Activated CD4-positive, alpha-beta memory T cell treated with anti-CD3 and anti-CD28 coated beads for 36 hours (primary cell): ENCODE measurements at places on chromosomes 7 and 10. TPM values are rescaled to one million over a fixed set of nuclear protein-coding genes. Genes with fewer than 3 reads are reported as not detected.
A peak's percentile ranks its signal among the peaks of the same experiment; 100 is the strongest.

Gene ORAI2
- 31.5 TPM for total RNA-seq

GRCh38 chr10:79468841-79469585, 23.6 kb upstream of the ZCCHC24 start:
- no peaks in the 10 kb centered on the region for H3K4me1 ChIP-seq
- H3K4me3 ChIP-seq = no peak overlapping the region
- H3K27ac ChIP-seq = no peak overlapping the region
- no peak for DNase-seq
- H3K27me3 ChIP-seq = peaks cover 4% of the 10 kb centered on the region

Gene C7orf25
- total RNA-seq = 4.3 TPM

DNA sequence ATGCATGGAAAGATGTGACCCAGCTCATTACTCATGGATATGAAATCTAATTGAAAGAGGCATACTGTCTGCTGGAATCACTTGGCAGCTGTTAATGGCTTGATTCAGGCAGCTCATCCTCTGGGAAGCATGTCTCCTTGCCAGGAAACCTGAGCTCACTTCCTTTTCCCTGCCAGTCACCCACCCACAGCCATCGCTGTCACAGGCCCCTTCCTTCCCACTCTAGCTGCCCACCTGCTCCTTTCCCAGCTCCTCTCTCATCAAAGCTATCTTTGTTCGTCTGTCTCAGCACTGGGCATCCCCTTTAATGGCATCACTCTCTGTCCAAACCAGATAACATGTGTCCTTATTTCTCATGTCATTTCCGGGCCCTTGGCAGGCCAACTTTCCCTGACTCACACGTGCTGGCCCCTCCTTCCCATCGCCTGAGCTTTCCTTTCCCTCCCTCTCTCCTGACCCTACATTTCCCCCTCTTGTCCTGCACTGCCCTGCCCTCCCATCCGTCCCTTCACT, 721.9 kb downstream of the TNS3 start:
- H3K27ac ChIP-seq = no peak overlapping the region
- no peak overlapping the region for H3K4me3 ChIP-seq
- no peaks in the 10 kb centered on the region for H3K4me1 ChIP-seq
- no peaks in the 10 kb centered on the region for H3K36me3 ChIP-seq

GRCh38 chr10:119663866-119664698, 12.9 kb downstream of the BAG3 start:
- H3K4me1 ChIP-seq = peaks cover 63% of the 10 kb centered on the region
- H3K36me3 ChIP-seq = peaks cover 10% of the 10 kb centered on the region
- H3K27ac ChIP-seq = peak overlapping the region; percentile 97
- DNase-seq = peak; percentile 68
- no peaks in the 10 kb centered on the region for H3K27me3 ChIP-seq

DNA sequence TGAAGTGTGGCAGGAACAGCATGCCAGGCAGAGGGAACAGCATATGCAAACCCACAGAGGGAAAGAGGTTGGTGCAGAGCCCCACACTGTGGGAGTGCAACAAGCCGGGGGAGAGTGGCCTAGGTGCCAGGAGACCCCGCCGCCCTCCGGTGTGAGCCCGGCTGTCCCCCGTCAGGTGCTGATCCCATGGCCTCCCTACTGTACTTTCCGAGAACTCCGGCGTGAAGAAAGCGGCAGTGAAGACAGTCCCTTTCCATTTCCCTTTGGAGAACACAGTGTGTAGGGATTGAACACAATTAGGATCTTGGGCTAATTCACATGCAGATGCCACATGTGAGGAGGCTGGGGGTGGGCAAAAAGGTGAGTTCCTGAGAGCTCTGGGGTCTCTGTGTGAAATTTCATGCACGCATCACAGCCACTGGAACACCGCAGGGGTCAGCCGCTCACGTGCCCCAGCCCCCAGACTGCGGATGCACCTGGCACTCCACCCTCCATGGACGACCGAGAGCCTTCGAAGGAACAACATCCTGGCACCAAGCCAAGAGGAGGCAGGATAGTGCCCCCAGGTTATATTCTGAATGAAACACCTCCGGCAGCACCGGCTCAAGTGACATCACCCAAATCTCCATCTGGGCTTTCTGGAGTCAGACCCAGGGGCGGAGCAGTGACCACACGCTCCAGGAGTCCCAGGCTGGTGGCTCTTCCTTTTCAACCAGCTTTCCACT, 82.1 kb upstream of the PPP2R2D start:
- no peak overlapping the region for H3K27ac ChIP-seq
- peaks cover 2% of the 10 kb centered on the region for H3K27me3 ChIP-seq
- H3K36me3 ChIP-seq = no peaks in the 10 kb centered on the region
- DNase-seq = no peak
- H3K4me1 ChIP-seq = no peaks in the 10 kb centered on the region

- no peak overlapping the region for H3K27ac ChIP-seq
- no peaks in the 10 kb centered on the region for H3K36me3 ChIP-seq
- no peaks in the 10 kb centered on the region for H3K4me1 ChIP-seq
- no peak for DNase-seq
Observed at GRCh38 chr10:123100030-123100762, 35.6 kb upstream of the HMX3 start.

GRCh38 chr7:23938937-23939552, 229.0 kb downstream of the STK31 start:
- H3K27ac ChIP-seq = no peak overlapping the region

Gene AKR1C3
- total RNA-seq = 0.33 TPM

Gene CARD11
- 107 TPM for total RNA-seq

DNA sequence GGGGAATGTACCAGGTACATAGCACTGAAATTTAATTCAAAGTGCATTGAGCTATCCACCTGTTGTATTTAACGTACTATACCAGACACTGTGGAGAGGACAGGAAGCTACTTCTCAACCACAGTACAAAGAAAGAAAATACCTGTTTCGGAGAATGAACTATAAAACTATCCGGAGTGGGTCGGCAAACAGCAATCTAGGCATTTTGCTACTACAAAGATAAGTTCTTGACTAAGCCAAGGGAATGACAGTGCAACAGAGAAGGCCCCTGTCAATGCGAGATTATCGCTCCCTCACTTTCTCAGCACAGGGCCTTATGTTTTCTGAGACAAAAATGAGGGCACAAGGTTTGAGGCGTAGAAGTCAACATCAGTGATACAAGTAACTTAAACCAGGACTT, 27.4 kb downstream of the SFMBT2 start:
- H3K36me3 ChIP-seq = peaks cover 22% of the 10 kb centered on the region
- peaks cover 44% of the 10 kb centered on the region for H3K4me1 ChIP-seq
- no peak overlapping the region for H3K27ac ChIP-seq
- no peak overlapping the region for H3K4me3 ChIP-seq
- DNase-seq = peak; percentile 15
- H3K27me3 ChIP-seq = no peaks in the 10 kb centered on the region

- peaks cover 20% of the 10 kb centered on the region for H3K4me1 ChIP-seq
- H3K27me3 ChIP-seq = no peaks in the 10 kb centered on the region
- no peaks in the 10 kb centered on the region for H3K36me3 ChIP-seq
- no peak for DNase-seq
- no peak overlapping the region for H3K4me3 ChIP-seq
Observed at GRCh38 chr10:938941-939678, 7.6 kb upstream of the LARP4B start.

- no peak overlapping the region for H3K4me3 ChIP-seq
- no peak for DNase-seq
- H3K4me1 ChIP-seq = no peaks in the 10 kb centered on the region
- no peaks in the 10 kb centered on the region for H3K27me3 ChIP-seq
- no peak overlapping the region for H3K27ac ChIP-seq
Observed at GRCh38 chr7:18558503-18558902, 63.0 kb downstream of the HDAC9 start.

Gene PROSER2
- 0.31 TPM for total RNA-seq

Gene MMS19
- 84.7 TPM for total RNA-seq

DNA sequence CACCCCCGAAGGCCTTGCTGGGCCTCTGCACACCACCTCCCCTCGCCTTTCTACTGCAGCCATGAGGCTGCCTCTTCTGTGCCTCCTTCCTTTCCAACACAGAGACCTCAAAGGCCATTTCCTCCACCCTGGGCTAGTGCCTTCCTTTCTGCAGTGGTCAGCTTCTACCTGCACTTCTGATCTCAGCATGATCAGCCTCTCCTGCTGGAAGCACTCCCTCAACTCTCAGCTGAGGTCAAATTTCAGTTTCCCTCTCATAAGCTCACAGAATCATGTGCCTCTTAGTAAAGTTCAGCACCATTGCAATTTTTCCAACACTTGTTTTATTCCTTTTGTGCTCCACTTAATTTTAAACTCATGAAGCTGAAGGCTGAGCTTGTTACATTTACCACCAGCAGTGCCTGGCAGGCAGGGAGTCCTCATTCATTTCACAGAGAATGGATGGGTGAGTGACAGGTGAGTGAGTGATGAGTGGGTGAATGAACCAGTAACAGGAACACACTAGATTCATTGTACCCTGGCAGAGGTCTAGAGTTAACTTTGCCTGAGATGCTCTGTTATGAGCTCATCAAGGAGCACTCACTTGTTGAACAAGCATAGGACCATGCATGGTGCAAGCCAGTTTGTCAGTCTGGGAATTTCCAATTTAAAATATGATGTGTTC, 124.0 kb upstream of the PRSS58 start:
- H3K27me3 ChIP-seq = no peaks in the 10 kb centered on the region
- peaks cover 21% of the 10 kb centered on the region for H3K4me1 ChIP-seq
- H3K4me3 ChIP-seq = no peak overlapping the region
- H3K36me3 ChIP-seq = no peaks in the 10 kb centered on the region
- no peak for DNase-seq
- H3K27ac ChIP-seq = peak overlapping the region; percentile 33
